ENCODE measurements at places on chromosomes 1 and 21. TPM values are rescaled to one million over a fixed set of nuclear protein-coding genes. Genes with fewer than 3 reads are reported as not detected.
A peak's percentile ranks its signal among the peaks of the same experiment; 100 is the strongest.

CTSE gene
- 105 TPM for total RNA-seq

DNA sequence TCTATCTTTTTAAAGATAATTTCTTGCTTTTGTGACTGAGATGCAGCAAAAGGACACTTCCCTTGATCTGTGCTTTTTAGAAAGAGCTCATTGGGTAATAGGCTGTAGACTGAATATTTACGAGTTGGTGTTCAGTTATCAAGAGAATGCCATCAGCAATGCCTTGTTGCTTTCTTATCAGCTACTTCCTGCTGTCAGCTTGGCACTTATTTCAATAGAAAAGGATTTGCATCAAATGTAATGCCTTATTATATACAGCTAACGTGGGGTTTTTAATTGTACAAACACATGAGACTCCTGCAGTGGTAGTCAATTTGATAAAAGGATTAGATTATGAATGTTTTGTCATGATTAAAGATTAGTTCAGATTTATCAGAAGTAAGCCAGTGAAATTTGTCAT is 122.2 kb downstream of the ADGRL2 start:
- no peak for DNase-seq

TPTE gene
- total RNA-seq = not detected

- DNase-seq = no peak
Measured at GRCh38 chr1:76491737-76492136, 375.5 kb upstream of the ST6GALNAC5 start.

SLC45A3 gene
- total RNA-seq = 13.6 TPM

F13B gene
- 2.3 TPM for total RNA-seq

DNA sequence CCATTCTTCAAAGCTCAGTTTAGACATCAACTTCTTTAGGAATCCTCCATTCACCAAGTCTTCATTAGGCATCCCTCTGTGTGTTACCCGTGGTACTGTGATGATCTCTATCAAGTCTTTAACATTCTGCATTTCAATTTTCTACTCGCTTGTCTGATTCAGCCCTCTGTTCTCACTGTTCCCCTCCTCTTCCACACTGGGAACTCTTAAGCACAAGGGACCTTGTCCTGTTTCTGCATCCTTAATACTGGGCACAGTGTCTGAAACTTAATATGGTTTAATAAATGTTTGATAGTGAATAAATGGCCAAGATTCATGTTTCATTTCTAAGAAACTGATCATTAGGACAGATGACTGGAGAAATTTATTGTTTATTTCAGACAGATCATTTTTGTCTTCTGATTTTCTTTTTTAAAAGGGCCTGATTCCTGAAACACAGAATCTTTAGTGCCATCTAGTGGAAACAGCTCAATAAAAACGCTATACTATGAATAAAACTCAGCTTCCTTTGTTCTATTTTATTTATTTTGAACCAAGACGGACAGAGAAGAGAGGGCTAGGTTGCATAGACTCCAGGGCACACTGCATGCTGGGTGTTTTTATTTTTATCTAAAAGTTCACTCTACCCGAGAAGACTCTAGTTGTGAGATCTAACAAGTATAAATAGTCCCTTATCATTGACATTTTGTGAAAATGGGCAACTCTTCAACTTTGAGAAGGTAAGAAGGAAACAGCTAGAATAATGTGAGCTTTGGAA is 7.0 kb upstream of the TRIM45 start:
- DNase-seq = no peak

AMY1A gene
- total RNA-seq = not detected

- DNase-seq = no peak
Measured at GRCh38 chr1:55541296-55541695, 326.1 kb upstream of the USP24 start.

AMY1C gene
- not detected for total RNA-seq

PLPPR5 gene
- total RNA-seq = not detected

DNA sequence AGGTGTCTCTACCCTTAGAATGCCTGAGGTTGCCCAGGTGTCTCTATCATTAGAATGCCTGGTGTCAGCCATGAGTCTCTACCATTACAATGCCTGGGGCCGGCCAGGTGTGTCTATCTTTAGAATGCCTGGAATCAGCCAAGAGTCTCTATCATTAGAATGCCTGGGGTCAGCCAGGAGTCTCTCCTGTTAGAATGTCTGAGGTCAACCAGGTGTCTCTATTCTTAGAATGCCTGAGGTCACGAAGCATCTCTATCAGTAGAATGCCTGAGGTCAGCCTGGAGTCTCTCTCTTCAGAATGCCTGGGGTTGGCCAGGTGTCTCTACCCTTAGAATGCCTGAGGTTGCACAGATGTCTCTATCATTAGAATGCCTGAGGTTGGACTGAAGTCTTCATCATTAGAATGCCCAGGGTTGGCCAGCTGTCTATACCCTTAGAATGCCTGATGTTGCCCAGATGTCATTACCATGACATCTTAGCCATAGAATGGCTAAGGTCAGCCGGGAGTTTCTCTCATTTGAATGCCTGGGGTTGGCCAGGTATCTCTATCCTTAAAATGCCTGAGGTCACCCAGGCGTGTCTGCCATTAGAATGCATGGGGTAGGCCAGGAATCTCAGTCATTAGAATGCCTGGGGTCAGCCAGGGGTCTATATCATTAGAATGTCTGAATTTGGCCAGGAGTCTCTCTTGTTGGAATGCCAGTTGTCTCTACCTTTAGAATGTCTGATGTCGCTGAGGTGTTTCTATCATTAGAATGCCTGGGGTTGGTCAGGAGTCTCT is 44.0 kb downstream of the RNF187 start:
- no peak for DNase-seq

GJB3 gene
- 6.3 TPM for total RNA-seq

MMEL1 gene
- total RNA-seq = 22.9 TPM

SHISAL2A gene
- total RNA-seq = 3.2 TPM

DNA sequence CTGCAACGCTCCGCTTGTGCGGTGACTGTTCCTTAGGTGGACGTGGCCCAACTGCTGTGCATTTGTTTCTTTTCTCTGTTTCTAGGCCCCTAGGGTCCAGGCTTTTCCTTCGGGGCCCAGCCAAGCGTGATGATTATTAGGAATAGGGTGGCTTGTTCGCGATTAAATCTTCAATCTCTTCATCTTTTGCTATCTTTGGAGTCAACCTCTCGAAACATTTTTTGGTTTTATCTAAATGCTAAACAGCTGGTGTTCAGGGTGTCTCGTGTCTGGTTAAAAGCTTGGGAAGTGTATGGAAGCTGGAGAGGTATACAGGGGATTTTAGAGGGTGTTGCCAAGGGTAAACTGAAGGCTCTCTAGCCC is 844 bp upstream of the PLD5 start:
- no peak for DNase-seq

RAB42 gene
- total RNA-seq = 1.8 TPM

DMRTA2 gene
- not detected for total RNA-seq

DNA sequence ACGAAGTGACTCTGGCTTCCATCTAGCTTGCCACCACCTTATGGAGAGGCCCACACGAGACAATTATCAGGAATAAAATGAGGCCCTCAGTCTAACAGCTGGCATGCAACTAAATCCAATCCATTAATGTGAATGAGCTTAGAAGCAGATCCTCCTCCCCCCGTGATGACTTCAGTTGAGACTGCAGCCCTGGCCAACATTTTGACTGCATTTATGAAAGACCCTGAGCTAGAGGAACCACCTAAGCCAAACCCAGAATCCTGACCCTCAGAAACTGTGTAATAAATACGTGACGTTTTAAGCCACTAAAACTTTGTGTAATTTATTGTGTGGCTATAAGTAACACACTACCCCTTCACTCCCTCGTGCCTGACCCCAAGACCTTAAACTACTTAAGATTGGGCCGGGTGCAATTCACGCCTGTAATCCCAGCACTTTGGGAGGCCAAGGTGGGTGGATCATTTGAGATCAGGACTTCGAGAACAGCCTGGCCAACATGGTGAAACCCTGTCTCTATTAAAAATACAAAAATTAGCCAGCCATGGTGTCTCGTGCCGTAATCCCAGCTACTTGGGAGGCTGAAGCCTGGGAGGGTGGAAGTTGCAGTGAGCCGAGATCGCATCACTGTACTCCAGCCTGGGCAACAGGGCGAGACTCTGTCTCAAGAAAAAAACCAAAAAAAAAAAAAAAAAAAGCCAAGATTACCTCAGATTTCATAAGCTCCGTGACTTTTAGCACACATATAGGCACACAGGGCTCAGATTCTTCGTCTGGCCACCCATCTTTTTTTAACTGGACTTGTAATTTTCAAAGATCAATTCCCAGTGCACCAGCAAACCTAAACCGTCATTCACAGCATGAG is 72.5 kb downstream of the ENAH start:
- no peak for DNase-seq

GRCh38 chr1:230102472-230102871 is 35.4 kb downstream of the GALNT2 start:
- DNase-seq = no peak

RXRG gene
- total RNA-seq = 1.0 TPM

- DNase-seq = peak; percentile 65
Measured at GRCh38 chr1:59976194-59977074, 49.9 kb upstream of the CYP2J2 start.

- no peak for DNase-seq
Measured at GRCh38 chr1:54404263-54404662, 1.9 kb downstream of the SSBP3 start.

- DNase-seq = no peak
Measured at GRCh38 chr21:35399002-35399530, 350.0 kb upstream of the RUNX1 start.

DNA sequence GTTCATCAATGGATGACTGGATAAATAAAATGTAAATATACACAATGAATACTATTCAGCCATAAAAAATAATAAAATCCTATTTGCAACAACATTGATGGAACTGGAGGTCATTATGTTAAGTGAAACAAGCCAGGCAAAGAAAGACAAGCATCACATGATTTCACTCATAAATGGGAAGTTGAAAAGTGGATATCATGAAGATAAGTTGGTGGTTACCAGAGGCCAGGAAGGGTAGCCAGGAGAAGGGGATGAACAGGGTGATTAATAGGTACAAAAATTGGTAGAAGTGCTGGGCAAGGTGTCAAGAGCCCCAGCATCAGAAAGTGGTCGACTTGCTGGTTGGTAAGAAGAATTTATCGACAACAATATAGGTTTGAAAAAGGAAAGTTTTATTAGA is 1.3 kb upstream of the PARK7 start:
- no peak for DNase-seq

- DNase-seq = no peak
Measured at GRCh38 chr1:32647308-32648134, 2.8 kb downstream of the ZBTB8OS start.

TBX19 gene
- total RNA-seq = 3.4 TPM

PLA2G4A gene
- 11.0 TPM for total RNA-seq

DNA sequence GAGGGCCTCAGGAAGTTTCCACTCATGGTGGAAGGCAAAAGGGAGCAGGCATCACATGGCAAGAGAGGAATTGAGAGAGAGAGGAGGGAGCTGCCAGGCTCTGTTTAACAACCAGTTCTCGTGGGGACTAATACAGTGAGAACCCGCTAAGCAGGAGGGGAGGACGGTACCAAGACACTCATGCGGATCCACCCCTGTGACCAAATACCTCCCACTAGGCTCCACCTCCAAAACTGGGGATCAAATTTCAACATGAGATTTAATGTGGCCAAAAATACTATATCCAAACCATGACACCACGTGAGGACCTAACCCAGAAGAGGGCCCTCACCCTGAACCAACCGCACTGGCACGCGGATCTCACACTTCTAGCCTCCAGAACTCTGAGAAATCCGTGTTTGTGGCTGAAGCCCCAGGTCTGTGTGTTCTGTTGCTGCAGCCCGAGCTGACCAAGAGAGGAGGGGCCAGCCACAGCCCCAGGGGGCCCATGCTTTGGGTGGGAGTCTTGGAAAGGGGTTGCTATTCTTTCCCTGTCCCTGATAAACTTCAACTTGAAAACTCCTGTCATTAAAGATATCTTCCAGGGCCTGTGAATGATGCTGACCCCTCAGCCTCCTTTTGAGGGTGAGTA is 32.0 kb downstream of the TRIM67 start:
- DNase-seq = no peak

UBXN10 gene
- 2.3 TPM for total RNA-seq

- DNase-seq = no peak
Measured at GRCh38 chr21:27371115-27371974, 404.5 kb upstream of the ADAMTS5 start.

GRCh38 chr1:50940291-50940690 is 19.8 kb downstream of the FAF1 start:
- no peak for DNase-seq

DNA sequence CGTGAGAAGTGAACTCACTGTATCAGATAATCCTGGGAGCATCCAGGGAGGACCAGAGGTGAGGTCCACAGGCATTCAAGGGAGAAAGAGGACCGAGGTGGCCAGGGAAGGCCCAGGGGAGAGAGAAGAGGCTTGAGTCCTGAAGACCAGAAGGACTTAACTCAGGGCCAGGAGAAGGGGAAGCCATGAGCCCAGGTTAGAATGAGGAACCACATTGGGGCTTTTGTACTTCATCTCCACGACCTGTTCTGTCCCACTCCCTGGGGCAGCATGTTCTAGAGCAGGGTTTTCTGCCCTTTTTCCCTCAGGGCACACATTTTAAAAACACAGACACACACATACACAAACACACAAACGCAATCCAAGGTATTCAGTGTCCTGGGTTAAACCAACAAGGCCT is 8.4 kb downstream of the LGR6 start:
- DNase-seq = no peak

- no peak for DNase-seq
Measured at GRCh38 chr21:45098867-45099266, 24.5 kb downstream of the ADARB1 start.

DNA sequence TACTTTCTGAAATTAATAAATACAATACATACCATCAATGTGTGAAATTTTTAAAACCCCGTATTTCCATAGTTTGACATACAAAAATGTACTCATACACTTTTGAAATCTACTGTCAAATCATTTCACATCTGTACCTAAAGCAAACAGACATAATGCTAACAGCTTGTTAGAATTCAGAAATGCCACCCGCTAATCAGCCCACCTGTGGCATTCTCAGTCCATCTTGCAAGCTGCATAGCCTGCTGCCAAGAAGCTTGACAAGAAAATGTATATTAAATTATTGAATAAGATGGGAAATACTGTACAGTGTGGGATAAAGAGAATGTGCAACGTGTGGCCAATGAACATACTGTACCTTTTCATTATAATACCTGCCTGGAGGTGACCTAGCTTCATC is 55.1 kb downstream of the ZBTB18 start:
- no peak for DNase-seq

DNA sequence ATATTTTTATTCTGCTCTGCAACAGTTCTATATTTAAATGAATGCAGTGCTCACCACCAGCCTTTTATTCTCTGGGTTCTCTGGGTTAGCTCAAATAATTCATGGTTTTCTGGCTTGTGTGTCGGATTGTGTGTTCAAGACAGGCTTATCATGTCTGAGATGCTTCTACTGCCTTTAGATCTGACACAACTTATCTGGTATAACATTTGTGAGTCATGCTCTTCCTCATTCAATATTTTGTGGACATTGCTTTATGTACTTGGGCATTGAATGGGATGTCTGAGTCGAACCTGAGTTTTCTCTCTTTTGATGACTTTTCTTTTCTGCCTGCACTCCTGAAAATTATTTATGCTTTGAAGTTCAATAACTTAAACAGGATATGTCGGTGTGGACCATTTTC is 17.6 kb upstream of the PKP1 start:
- DNase-seq = no peak

GRCh38 chr1:36304970-36305914 is 926 bp upstream of the SH3D21 start:
- no peak for DNase-seq

- no peak for DNase-seq
Measured at GRCh38 chr1:183454377-183454776, 17.9 kb upstream of the SMG7 start.

LRRC38 gene
- total RNA-seq = not detected

- DNase-seq = no peak
Measured at GRCh38 chr1:85282424-85282823, 6.0 kb upstream of the BCL10 start.

Data from mucosa of gallbladder (tissue), 1 donor.